Stimulated activated CD4-positive, alpha-beta T cell treated with anti-CD3 and anti-CD28 coated beads, Interleukin-15, amount 100 ng/mL, for 48 hours (primary cell): ENCODE measurements at places on chromosomes 7 and 10.

DNA sequence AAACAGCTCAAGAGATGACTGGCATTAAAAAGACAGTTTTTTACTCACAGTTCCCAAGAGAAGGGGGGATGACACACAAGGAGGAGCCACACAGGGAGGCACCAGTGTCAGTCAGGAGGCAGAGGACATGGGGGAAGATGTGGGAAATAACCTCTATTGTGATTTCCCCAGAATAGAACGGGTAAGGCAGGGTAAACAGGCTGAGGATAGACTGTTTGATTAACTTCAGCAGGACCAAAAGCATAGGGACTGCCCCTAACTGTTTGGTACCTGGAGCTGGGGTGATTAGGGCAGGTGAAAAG is 60.7 kb downstream of the RAPGEF5 start:
- no peak for DNase-seq

- no peak for DNase-seq
These were observed 172.6 kb downstream of the LRRTM3 start for GRCh38 chr10:67098461-67098860.

GRCh38 chr7:23715099-23715498 is 5.1 kb downstream of the STK31 start:
- DNase-seq: no peak

DNA sequence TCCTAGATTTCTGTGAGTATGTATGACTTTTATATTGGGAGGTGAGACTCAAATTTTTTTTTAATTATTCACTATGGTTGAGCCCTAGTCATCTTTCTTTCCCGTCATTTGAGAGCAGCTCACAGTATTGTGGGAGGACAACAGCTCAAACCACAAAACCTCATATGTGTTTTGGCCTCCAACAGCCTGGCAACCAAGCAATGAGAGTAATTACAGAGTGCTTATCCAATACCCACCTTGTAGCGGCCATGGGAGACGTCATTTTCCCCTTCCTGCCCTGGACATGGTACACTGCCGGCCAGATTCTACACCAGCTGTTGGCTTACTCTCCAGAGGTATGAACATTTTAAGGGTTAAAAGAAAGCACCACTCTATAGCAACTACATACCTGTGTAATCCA is 49.1 kb downstream of the DOCK4 start:
- DNase-seq: no peak

GRCh38 chr7:25720427-25720826 is 431.6 kb upstream of the NFE2L3 start:
- no peak for DNase-seq

DNA sequence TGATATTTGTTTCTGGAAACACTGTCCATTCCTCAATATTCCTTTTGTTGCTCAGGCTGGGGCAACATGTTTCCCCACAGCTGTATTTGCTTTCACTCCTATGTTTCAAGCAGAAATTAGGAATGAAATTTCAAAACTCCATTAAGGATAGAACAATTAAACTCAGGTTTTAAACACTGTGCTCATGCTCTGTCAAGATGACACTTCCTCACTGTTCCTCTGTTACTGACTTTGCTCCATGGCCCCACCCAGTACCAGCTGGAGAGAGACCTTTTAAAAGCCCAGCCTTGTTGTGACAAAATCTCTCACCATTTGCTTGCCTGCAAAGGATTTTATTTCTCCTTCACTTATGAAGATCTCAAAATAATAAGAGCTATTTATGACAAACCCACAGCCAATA is 197.4 kb downstream of the ELMO1 start:
- DNase-seq: no peak

GRCh38 chr7:114554781-114555537 is 140.3 kb downstream of the FOXP2 start:
- no peak for DNase-seq

DNA sequence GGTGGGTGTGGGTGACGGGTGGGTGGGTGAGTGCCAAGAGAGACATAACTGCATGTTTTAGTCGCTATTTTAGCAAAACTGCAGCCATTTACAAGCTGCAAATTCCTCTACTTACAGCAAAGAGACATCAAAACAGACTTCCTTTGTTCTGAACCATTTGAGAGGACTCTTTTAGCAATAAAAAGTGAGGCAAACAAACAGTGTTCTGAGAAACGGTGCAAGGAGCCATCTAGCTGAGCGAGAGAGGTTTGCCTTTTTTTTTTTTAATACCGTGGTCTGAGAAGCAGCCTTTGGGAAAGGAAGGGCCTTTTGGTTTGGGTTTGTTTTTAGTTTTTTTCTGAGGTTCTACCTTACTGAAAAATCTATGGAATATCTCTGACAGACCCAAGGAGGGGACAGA is 62.9 kb downstream of the SCRN1 start:
- no peak for DNase-seq

GRCh38 chr7:7251742-7252141 is 69.4 kb downstream of the C1GALT1 start:
- DNase-seq: no peak

DNA sequence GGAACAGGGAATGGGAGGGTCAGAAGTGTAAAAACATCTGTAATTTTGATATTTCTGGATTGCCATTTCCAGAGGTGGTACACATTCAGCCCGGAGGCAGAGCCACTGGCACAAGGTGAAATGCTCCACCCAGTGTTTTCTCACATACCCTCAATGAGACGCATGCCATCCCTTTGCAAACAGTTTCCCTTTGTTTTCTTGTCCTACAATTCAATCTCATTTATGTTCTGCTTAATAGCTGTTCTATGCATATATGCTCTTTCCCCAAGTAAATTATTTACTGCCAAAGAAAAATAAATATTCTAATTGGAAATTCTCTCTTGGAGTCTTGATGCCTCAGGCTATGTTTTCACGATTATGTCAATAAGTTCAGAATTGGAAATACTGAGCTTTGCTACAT is 369.7 kb upstream of the AKR1E2 start:
- DNase-seq: no peak

DNA sequence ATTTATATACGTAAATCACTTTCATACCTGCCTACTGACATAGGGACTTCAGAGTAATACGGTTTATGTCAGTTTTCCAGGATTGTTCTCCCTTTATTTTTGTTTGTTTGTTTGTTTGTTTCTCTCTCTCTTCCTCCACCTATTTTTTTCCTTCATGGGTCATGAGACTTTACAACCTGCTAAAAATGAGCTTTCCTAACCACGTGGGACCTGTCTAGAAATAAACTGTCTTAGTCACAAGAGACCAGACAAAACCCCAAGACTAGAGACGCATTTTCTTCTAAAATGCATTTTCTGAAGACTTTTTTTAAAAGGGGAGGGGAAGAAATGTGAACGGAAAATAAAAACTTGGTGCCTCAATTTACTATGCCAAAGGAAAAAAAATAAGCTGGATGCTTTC is 41.1 kb upstream of the FIGNL1 start:
- no peak for DNase-seq

DNA sequence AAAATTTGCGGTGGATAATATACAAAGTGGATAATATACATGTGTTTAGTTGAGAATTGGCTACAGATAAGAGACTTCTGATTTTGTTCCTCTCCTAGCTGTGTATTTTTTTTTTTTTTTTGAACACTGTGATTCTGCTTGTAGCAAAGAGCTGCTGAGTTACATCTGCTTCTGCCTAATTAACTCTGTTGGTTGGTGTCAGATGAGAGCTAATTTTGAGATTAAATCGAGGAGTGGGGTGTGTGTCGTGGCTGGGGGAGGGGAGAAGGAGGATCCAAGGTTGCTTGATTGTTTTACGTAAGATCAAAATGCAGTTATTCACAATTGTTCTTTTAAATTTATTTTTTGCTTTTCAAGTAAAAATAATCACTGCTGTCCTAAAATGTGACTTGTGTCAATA is 11.3 kb downstream of the KAT6B start:
- no peak for DNase-seq

GRCh38 chr10:30491204-30491915 is 57.4 kb downstream of the MAP3K8 start:
- no peak for DNase-seq

DNA sequence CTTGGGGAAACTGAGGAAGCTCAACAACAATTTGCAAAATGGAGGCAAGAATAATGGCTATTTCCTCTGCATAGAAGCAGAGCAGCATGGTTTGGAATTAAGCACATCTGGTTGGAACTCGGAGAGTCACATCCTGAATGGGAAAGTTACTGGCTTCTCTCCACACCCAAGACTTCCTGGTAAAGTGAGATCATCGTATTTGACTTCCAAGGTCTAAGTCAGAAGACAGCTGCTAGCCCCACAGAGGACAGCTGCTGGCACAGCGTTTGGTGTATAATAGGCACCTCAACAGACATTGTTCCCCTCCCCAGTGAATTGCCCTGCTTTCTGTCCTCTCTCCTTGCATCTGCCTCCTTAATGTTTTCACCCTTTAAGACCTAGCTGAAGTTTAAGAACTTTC is 37.0 kb upstream of the NRF1 start:
- DNase-seq: no peak

GRCh38 chr7:100156331-100157068 is 2.0 kb downstream of the TRAPPC14 start:
- DNase-seq: no peak

- no peak for DNase-seq
These were observed 64.9 kb downstream of the MYOF start for GRCh38 chr10:93417266-93417665.

- DNase-seq: no peak
These were observed 37.4 kb upstream of the GARS1 start for GRCh38 chr7:30557245-30557644.
